Muscle of arm (tissue), 14 donors: ENCODE measurements at places on chromosomes 12 and 14.

DNA sequence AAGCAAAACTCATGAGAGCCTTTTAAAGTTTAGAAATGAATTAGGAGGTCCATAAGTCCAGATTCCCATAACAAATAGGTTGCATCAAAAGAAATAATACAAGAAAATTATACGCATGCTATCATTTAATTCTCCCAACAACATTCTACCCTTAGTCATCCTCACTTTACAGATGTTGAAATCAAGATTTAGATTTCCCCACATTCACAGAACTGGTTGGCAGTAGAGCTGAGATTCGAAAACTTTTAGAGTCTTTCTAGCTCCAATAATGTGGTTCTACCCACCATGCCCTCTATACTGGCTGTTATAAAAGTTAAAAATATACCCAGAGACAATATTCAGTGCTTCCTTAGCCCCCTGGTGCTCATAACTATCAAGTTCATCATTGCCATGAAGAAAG, 56.6 kb upstream of the METAP2 start:
- no peak for DNase-seq

- no peak for DNase-seq
Observed at GRCh38 chr14:75913183-75913582, 68.6 kb downstream of the TGFB3 start.

DNA sequence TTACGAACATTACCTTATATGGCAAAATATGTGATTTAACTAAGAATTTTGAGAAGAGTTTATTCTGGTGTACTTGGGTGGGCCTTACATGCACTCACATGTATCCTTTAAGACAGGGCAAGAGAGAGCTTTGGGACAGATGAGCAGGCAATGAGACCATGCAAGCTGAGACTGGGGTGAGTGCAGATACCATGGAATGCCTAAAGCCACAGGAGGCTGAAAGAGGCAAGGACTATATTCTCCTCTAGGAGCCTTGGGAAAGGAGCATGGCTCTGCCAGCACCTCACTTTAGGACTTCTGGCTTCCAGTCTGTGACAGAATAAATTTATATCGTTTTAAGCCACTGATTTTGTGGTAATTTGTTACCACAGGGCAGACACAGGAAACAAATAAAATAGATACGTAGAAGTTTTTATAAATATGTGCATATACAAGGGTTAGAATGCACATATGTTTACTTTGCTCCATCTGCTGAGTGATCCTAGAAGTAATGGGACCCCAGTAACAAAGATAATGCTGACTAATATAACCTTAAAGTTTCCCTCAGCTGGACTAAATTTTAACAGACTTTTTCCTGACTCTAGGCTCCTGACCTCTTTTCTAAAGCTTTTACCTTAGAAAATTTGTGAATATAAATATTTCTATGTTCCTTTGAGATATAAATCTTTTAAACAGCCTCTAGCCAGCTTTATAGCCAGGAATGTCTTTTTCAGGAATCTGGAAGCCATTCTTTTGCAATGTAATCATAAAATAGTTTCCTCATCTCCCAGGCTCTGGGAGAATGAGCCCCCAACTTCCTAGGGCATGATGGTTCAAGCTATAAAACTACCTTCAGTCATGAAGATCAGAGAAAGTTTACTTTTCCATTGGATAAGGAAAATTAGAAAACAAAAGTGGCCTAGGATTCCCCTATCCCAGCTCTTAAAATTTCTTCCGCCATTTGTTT, 216.8 kb downstream of the PPFIA2 start:
- DNase-seq: no peak

DNA sequence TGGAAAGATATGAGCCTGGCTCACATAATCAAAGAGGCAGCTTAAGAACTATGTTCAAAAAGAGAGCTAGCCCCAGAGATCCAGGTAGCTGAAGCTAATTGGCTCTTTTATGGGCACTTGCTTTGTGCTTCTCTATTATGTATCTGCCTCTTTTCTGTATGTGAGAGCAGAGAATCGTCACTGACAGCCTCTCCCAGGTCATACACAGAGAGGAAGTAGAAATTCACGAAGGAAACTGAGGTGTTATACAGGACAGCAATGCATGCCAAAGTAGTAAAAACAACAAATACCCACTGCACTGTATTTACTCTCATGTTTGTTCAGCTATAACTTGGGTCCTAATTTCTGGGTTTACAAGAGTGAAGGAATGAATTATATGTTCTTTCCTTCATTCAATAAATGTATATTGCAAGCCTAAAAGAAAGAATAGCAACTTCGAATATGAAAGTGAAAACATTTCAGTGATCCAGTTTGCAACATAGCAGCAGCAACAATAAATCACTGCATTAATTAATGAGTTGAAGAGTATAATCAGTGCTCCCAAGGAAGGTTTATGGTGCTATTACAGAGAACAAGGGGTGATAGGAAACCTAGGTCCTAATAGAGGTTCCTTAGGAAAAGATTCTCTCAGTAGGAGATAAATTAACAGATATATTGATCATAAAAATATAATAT, 47.1 kb upstream of the ATXN7L3B start:
- no peak for DNase-seq

GRCh38 chr12:6278439-6279255, 31.8 kb upstream of the PLEKHG6 start:
- DNase-seq: peak; percentile 63

DNA sequence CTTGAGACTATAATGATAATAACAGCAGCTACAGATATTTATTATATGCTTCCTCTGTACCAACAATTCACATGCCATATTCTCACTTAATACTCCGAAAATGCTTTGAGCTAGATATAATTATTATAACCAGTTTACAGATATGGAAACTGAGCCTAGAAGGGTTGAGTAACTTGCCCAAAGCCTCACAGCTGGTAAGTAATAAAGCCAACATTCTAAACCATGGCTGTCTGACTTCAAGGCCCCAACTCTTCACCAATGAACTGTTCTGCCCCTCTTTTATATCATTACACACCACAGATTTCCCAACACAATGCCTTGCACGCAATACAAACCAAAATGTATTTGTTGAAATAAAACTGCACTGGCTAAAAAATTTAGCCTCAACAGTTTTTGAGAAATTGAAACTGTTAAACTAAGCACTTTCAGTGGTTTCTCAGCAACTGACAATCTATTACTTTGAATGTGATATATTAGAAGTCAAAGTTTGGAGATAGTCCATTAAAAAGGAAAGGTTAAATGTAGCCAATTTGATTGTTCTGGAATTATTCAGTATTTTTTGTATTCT, 222.5 kb upstream of the ARHGAP5 start:
- no peak for DNase-seq

DNA sequence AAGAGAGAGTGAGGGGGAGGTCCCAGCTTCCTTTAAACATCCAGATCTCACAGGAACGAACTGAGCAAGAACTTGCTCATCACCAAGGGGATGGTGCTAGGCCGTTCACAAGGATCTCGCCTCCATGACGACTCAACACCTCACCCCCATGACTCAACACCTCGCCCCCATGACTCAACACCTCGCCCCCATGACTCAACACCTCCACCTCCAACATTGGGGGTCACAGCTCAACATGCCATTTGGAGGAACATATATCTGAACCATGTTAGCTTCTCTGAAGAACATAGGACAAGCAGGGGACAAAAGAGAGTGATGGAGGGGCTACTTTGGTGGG, 66.0 kb upstream of the LHX5 start:
- no peak for DNase-seq

DNA sequence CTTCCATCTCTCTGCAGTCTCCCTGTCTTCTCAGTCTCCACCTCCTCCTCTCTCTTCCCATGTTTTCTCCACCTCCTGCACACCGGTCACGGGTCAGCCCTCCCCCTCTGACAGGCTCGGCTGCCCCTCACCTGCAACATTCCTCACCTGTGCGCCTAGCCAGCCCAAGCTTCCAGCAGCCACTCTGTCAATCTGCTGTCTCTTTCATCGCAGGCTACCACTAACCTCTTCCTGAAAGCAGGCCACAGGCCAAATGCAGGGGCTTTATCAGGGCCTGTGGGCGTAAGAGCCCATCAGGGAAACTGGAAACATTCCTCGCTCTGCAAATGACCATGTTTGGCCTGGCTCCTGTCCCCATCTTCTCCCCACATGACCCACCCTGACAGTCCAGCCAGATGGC, 34.5 kb downstream of the CMKLR1 start:
- DNase-seq: no peak

DNA sequence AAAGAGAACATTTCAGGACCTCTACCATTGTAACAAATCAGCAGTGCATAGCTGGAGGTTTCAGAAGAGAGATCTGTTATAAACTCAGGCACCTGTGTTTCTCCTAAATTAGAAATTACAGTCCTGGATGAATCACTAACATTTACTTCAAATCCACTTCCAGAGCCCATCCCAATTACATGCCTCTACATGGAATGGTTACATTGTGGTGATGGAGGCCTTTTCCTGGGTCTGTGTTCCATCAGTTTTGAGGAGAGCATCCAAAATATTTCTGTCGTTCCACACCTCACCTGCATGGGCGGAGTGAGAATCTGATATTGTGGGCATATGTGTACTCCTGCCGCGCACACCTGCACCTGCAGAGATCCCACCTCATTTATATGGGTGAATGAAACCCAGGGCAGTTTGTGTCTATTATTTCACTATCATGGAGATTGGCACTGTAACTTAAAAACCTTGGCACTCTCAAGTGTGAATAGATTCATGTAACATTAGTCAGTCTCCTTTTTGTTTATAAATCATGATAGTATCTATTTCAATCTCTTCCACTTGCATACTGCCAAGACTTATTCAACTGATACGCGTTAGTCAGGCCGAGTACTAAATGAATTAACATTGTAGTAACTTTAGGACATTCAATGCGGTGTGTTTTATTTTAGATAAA, 215.1 kb upstream of the FAR2 start:
- no peak for DNase-seq

GRCh38 chr12:48973941-48974673, 2.6 kb upstream of the WNT10B start:
- DNase-seq: no peak

DNA sequence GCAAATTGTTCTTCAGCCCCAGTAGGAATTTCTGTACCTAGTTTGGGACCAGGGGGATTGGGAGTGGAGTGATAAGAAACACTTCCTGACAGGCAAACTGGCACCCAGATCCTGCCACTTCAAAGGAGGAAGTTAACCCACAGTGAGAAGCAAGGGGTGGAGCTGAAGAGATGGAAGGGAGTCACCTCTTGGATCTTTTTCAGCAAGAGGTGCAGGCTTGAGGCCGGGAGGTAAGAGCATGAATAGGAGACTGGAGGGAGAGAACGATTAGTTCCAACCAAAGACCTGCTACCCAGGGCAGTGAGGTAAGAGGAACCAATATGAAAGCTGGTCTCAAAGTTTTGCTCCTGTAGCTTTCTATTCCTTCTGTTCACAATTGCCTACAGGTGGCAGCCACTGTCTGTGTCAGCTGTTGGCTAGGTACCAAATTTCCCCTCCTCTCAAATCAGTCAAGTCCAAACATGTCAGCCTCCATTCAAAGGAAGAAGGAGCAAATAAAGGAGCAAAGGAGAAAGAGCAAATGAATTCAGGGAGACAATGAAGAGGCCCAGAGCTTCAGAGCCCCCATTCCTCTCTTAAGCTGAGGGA, 14.9 kb upstream of the TAC3 start:
- no peak for DNase-seq

DNA sequence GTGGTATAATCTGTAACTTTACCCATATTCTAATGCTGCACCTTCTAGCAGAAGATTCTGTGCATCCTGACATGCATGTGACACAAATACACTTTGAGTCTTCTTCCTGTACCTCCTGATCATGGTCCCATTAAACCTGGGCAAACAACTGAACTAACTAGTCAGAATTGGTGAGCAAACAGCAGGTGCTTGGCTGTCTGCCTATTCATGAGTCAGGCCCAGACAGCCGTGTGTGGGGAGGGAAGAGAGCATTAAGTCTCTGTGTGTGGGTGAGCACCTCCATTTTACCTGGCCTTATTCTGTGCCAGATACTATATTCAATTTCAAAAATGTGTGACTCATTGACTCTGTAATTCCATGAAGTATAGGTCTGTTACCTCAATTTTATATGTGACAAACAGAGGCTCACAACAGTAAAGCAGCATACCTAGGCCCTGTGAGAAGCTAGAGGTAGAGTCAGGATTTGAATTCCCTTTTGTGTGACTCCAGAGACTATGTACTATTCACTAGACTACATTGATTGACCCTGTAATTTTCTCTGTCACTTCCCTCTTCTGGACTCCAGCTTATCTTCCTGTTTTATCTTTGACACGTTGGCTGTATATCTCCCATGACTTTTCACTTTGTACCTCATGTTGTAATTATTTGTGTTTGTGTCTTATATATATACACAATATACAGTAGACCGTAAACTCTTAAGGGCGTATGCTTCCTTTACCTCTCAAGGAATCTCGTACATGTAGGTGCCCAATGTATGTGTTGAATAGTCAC, 32.2 kb downstream of the SUSD6 start:
- no peak for DNase-seq

DNA sequence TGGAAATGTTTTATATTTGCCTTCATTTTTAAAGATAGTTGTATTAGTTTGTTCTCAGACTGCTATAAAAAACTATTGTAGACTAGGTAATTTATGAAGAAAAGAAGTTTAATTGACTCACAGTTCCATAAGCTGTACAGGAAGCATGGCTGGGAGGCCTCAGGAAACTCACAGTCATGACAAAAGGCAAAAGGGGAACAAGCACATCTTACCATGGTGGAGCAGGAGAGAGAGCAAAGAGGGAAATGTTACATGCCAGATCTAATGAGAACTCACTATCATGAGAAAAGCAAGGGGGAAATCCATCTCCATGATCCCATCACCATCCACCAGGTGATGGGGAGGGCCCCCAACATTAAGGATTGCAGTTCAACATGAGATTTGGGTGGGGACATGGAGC, 35.5 kb upstream of the UNC79 start:
- DNase-seq: no peak

DNA sequence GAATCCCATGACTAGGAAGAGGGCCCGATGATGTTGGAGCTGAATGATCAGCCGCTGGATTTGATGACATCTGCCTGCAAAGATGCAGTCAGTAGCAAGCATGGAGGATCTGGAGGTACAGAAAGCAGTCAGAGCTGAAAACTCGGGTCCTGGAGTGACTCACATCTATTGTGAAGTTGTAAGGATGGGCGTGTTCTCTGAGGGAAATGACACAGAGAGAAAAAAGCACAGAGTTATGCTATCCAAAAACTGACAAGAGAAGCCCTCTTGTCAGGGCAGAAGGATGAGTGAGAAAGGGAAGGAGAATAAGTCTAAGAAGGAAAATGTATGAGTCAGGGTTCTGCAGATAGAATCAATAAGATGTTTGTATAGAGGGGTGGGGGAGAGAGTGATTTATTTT, 380.4 kb upstream of the CCDC196 start:
- DNase-seq: no peak

GRCh38 chr14:97077253-97077653, 280.1 kb downstream of the VRK1 start:
- DNase-seq: peak; percentile 31

DNA sequence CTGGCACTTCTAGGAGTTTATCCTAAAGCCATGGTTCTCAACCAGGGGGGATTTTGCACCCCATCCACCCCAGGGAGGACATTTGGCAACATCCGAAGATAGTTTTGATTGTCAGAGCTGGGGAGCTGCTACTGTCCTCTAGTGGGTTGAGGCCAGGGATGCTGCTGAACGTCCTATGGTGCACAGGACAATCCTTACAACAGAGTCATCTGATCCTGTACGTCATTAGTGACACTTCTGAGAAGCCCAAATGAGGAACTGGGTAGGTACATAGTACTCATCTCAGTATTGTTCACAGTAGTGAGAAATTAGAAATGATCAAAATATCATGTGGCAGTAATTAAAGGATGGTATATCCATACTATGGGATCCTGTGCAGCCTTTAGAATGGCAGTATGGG, 185.1 kb downstream of the CHST11 start:
- no peak for DNase-seq

GRCh38 chr12:80756875-80757274, 40.2 kb downstream of the MYF5 start:
- DNase-seq: no peak

GRCh38 chr14:77561881-77562280, 54.6 kb downstream of the SPTLC2 start:
- no peak for DNase-seq
